ENCODE measurements at places on chromosomes 4 and X.

- DNase-seq = no peak
Observed at GRCh38 chr4:148390311-148390710, 51.9 kb downstream of the NR3C2 start.

- no peak for DNase-seq
Observed at GRCh38 chr4:10180927-10181744, 64.5 kb upstream of the WDR1 start.

DNA sequence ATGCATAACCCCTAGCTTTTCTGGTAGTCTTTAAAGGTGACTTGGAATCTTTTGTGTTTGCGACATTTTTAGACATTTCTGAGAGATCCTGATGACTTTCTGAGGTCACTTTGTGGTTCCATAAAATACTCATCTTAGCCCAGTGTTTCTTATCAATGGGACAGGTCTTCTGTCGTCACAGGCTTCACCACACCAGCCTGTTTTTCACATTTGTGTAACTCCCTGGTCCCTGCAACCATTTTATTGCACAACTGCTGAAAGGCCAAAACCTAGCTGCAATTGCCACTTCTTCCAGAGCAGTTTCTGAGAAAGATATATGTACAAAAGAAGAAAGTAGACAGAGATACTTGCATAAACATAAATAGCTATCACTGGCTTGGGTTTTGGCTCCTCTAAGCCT, 120.9 kb downstream of the IL15 start:
- DNase-seq = no peak

DNA sequence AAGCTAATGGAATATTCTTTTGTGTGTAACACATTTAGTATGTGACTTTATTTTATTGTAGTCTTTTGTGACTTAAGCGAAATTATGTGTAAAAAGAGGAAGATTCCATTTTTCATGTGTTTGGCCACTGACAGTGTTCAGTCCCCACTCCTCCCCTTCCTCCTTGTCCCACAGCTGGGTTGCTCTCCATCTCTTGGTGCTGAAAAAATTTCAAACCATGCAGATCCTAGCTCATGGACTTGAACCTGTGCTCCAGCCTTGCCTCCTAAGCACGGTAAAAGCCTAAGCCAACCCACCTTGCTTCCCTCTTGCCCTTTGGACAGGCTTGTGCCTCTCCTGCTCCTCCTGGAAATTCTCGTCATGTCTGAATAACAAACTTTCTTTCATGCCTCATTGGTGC, 2008.5 kb upstream of the TENM3 start:
- no peak for DNase-seq

GRCh38 chr4:36053930-36054329, 190.4 kb downstream of the ARAP2 start:
- DNase-seq = no peak

GRCh38 chr4:139525414-139525813, 30.6 kb downstream of the SETD7 start:
- DNase-seq = no peak

All from cortex of kidney (tissue), 1 donor.